ENCODE measurements at places on chromosomes 11 and 22.

GRCh38 chr11:11533751-11534150 is 88.1 kb downstream of the GALNT18 start:
- no peak for DNase-seq

DNA sequence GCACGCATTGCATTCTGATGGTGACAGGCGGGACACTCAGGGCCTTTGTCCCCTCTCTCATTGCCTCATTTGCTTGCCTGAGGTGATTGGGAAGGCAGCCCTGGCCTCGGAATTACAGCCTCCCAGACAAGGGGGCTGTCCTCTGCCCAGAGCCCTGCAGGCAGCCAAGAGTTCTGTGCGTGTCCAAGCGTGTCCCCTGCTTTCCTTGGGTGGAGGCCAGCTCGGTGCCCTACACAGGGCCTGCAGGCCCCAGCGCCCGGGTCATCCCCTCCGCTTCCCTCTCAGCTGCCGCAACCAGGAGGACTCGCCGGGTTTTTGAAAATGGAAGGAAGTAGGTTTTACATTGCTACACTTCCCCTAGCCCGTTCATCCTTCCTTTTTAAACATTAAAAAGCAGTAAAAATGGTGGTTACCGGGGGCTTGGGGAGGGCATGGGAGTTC is 1.9 kb downstream of the GRAMD4 start:
- DNase-seq = no peak

- no peak for DNase-seq
Observed at GRCh38 chr11:62804310-62805075, 747 bp downstream of the NXF1 start.

- DNase-seq = no peak
Observed at GRCh38 chr11:3189196-3189843, 24.2 kb upstream of the OSBPL5 start.

- DNase-seq = no peak
Observed at GRCh38 chr11:198236-198806, 5.4 kb downstream of the SCGB1C1 start.

GRCh38 chr22:24059793-24060192 is 48.7 kb downstream of the CABIN1 start:
- DNase-seq = no peak

GRCh38 chr22:42797011-42797410 is 60.1 kb downstream of the ARFGAP3 start:
- DNase-seq = no peak

DNA sequence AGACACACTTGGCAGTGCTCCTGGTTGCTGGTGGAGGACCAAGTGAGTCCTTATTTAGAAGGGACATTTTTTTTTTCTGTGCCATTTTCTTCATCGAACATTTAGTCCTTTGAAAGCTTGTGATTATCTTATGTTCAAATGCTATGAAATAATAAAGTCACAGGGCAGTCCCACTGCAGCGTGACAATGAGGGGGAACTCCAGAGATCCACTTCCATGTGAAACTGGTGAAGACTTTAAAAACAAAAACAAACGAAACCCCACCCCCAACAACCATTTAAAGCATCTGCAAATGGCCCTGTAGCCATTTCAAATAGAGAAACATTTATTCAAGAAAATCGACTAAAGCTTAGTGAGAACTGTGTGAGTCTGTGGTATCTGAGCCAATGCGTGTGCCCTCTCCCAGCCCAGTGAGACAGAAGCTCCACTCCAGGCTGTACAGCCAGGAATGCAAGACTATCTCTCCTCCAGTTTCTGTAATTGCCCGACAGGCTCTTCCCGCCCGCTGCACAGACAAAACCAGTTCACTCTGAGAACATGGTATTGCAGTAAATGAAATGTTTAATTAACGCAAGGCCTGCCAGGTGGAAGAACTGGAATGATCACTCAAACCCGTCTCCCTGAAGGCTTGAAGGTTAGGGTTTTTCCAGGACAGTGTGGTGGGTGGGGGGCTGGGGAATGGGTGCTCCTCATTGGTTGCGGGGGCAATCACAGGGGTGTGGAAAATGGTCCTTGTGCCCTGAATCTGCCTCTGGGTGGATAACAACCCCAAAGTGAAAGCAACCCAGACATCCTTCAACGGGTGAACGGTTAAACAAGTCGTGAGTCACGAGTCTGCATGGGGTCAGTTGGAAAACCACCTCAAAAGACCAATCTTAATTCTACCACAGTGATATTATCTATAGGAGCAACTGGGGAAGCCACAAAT is 8.4 kb downstream of the KRTAP5-6 start:
- peak; percentile 12 for DNase-seq

DNA sequence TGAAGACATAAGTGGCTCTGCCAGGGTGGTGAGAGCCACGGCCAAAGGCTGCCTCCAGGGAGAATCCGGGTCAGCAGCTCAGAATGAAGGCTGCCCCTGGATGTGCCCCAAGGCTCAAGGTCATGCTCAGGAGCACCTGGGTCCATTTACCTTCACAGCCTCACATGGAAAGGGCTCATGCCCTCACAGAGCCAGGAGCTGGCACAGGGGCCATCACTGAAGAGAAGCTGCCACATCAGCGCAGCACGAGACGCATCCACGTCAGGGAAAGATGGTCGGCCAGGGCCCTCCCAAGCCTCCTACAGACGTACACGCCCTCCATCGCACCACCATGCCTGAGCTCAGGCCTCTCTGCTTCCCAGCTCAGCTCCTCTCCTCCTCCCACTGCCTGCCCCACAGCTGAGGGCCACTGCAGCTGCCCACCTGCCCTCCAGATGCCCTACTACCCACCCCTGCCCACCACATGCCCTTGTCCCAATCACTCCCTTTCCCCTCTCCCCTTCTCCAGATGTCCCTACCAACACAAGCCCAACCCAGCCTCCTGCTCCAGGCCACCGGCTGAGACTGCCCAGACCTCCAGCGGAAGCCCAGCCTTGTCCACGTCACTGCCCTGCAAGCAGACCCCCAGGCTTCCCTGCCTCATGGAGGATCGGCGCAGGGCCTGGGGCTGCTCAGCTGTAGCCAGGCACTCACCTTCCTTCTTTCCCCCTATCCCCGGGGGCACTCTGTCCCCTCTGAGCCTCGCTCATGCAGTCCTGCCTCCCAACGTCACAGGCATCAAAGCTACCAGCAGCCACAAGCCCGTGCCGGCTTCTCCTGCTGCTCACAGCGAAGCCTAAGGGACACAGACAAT is 144.1 kb downstream of the SHANK2 start:
- DNase-seq = no peak

Data from CD4-positive, alpha-beta T cell treated with Interleukin-4 for 4 hours (primary cell).